IPS-NIHi11 (cell line): ENCODE measurements at places on chromosomes 5 and 9.

DNA sequence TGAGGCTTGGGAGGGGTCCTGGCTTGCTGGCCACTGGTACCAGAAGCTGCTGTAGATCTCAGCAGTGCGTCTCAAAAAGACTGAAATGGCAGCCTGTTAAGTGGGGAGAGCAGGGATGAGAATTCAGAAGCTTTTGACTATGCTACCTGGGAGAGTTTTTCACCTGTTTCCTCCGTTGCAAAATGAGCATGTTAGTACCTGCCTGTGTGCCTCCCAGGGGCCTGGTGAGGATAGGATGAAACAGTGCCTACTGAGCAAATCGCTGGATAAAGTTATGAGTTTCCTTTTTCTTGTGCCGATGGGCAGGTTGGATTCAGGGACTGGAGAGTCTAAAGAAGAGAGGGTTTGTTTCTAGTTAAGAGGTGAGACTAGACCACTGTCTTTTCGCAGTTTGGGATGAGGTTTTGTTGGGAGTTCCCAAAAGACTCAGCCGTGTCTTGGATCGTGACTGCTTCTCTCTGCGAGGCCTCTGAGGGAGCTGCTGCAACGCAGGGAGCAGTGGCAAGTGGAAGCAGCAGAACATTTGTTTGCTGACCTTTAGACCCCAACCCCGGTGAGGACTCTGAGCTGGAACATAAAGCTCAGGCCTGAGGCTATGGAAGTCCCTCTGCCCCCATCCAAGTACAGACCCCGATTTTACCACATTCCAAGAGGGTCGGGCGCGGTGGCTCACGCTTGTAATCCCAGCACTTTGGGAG is 1.4 kb downstream of the RALGPS1 start:
- no peak for DNase-seq

DNA sequence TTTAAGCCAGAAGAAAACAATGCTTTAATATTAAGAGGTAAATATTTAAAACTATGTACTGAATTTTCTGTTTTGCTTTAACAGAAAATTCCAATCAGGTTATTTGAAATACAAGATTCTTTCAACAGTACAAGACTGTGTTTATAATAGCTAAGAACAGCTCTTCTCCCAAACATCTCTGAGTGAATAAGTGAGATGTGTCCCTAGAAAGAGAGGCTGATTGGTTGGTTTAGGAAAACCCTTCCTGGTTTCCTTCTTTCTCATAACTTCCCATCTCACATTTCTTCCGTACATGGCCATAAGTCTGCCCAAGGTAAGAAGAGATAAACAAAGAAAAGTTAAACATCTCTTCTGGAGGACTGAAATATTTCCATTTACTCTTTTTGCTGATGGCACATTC is 145.9 kb downstream of the FANCC start:
- no peak for DNase-seq

- DNase-seq = no peak
Observed at GRCh38 chr5:132907161-132907560, 33.7 kb downstream of the LEAP2 start.

- no peak for DNase-seq
Observed at GRCh38 chr9:16690205-16690604, 180.3 kb downstream of the BNC2 start.

DNA sequence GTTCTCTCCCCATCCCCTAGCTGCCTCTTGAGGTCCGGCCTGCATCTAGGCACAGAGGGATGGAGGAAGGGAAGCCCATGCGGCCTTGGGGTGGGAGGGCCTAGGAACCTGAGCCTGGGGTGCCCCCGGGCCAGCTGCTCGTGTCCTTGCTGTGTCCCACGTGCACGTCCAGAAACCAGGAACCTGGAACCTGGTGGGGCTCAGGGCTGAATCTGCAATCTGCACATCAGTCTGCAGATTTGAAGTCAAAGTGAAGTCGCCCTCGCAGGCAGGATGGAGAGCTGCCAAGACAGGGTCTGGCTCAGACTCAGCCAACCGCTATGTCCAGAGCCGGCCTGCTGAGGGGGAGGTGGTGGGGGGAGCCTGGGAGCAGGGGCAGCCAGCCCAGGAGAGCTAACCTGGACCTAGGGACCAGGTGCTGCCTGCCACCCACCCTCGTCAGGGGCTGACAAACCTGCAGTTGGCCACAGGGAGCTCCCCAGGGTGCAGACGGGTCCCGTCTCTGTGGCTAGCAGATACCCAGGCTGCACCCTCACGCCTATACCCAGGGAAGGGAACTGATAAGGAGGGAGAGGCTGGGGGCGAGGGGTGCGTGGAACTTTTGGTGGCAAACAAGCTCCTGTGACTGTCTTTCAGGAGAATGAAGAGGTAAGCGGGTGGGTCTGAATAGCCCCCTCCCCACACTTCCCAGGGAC is 103.5 kb upstream of the SIMC1 start:
- DNase-seq = no peak
